ENCODE measurements at places on chromosomes 7 and 10. TPM values are rescaled to one million over a fixed set of nuclear protein-coding genes. Genes with fewer than 3 reads are reported as not detected.

The DGKI gene
- under 0.01 TPM for total RNA-seq

The STK31 gene
- total RNA-seq = 0.86 TPM

The CUEDC2 gene
- total RNA-seq = 67.1 TPM

GRCh38 chr10:85847085-85847484, 519.5 kb downstream of the GRID1 start:
- DNase-seq = no peak
- H3K27me3 ChIP-seq = no peaks in the 10 kb centered on the region
- H3K4me1 ChIP-seq = no peaks in the 10 kb centered on the region
- H3K36me3 ChIP-seq = no peaks in the 10 kb centered on the region

GRCh38 chr10:89086801-89087521, 96.4 kb downstream of the FAS start:
- no peaks in the 10 kb centered on the region for H3K27me3 ChIP-seq
- peak; percentile 2 for DNase-seq
- H3K4me1 ChIP-seq = peaks cover 12% of the 10 kb centered on the region
- peak overlapping the region; percentile 57 for H3K27ac ChIP-seq
- H3K36me3 ChIP-seq = no peaks in the 10 kb centered on the region

DNA sequence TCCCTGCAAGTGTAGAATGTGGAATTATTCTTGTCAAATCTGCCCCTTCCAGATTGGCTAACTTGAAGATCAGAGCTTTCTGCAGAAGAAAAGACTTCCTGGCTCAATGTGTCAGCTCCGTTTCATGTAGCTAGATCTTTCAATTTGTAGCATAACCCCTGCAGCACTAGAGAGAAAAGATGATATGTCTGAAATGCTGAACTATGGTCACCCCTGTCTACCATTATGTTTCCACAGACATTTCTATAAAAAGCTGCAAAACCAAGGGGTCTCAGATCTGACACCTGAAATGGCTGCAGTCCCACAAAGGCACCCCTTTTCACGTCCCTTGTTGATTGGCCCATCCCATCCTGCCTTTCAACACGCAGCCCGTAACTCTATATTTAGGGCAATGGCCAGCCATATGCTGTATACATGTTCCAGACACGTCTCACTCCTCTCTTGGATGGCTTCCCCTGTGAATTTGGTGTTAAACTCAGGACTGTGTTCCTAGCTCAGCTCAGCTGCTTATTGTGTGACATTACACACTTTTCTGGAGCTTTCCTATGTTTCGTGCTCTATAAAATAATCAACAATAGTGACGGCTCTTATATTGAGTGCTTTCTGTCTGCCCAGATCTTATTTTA, 648.6 kb upstream of the CELF2 start:
- H3K4me3 ChIP-seq = no peak overlapping the region
- no peaks in the 10 kb centered on the region for H3K27me3 ChIP-seq
- H3K4me1 ChIP-seq = peaks cover 3% of the 10 kb centered on the region
- no peak overlapping the region for H3K27ac ChIP-seq
- no peaks in the 10 kb centered on the region for H3K36me3 ChIP-seq

DNA sequence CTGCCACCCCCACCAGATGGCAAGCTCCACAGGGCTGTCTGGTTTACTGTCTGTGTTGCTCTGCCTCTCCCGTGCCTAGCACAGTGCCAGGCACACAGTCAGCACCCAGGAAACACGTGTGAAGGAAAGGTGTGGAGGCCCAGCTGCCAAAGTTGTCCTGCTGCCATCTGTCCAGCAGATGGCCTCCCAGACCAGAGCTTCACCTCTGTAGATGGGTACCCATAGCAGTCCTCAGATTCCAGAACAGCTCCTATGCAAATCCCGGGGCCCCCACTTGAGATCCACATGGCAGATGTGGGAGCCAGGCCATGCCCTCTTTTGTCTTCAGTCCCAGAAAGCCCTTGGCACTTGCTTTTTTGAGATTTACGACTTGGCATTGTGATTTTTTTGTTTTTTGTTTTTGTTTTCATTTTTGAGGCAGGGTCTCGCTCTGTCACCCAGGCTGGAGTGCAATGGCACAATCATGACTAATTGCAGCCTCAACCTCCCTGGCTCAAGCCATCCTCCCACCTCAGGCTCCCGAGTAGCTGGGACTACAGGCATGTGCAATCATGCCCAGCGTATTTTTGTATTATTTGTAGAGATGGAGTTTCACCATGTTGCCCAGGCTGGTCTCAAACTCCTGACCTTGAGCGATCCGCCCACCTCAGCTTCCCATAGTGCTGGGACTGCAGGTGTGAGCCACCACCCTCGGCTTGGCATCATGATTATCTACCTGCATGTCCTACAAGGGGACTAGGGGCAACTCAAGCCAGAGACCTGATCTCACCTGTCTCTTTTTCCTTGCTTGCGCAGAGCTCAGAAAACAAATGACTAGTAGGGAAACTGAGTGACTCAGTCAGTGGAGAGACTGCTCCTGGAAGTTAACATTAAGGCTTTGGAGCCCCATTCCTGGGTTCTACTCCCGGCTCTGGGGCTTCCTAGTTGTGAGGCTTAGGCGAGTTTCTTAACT, 16.9 kb upstream of the PALD1 start:
- no peaks in the 10 kb centered on the region for H3K36me3 ChIP-seq

DNA sequence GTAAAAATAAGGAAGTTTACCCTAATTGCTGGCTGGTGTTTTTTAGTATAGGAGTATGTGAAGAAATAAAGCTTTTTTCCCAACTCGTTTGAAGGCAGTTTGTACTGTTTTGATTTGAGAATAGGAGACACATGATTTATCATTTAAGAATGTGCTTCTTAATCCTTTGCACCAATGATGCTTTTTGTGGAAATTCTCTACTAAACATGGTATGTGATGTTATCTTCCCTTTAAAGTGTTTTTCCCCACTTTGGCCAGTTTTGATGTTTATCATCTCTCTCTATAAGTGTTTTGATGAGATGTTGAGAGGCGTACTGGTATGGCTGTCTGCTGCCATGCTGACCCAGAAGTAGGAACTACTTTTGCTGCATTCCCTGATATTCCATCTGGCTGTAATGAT, 85.1 kb downstream of the SUGCT start:
- H3K27ac ChIP-seq = no peak overlapping the region

- H3K4me1 ChIP-seq = no peaks in the 10 kb centered on the region
- H3K27ac ChIP-seq = no peak overlapping the region
- no peak overlapping the region for H3K4me3 ChIP-seq
- no peaks in the 10 kb centered on the region for H3K27me3 ChIP-seq
These were observed 26.4 kb upstream of the CXCL12 start for GRCh38 chr10:44411251-44411650.

- no peaks in the 10 kb centered on the region for H3K36me3 ChIP-seq
- H3K27me3 ChIP-seq = no peaks in the 10 kb centered on the region
- no peak overlapping the region for H3K4me3 ChIP-seq
- peaks cover 19% of the 10 kb centered on the region for H3K4me1 ChIP-seq
- peak overlapping the region; percentile 46 for H3K27ac ChIP-seq
These were observed 22.4 kb upstream of the SEMA3C start for GRCh38 chr7:80941208-80941758.

GRCh38 chr7:124635416-124635815, 130.2 kb downstream of the GPR37 start:
- no peak overlapping the region for H3K27ac ChIP-seq
- no peaks in the 10 kb centered on the region for H3K27me3 ChIP-seq
- H3K4me3 ChIP-seq = no peak overlapping the region
- no peaks in the 10 kb centered on the region for H3K36me3 ChIP-seq
- DNase-seq = no peak
